Esophagus muscularis mucosa (tissue), 4 donors: ENCODE measurements at places on chromosomes 2 and 18. TPM values are rescaled to one million over a fixed set of nuclear protein-coding genes. Genes with fewer than 3 reads are reported as not detected.

ZNF521 gene
- total RNA-seq = 17.4 TPM

GRCh38 chr2:216183462-216183861 is 74.3 kb downstream of the XRCC5 start:
- H3K27ac ChIP-seq = no peak overlapping the region
- peaks cover 24% of the 10 kb centered on the region for H3K36me3 ChIP-seq
- H3K4me1 ChIP-seq = peaks cover 7% of the 10 kb centered on the region
- H3K4me3 ChIP-seq = no peak overlapping the region
- H3K27me3 ChIP-seq = no peaks in the 10 kb centered on the region

ASIC4 gene
- not detected for total RNA-seq

DNA sequence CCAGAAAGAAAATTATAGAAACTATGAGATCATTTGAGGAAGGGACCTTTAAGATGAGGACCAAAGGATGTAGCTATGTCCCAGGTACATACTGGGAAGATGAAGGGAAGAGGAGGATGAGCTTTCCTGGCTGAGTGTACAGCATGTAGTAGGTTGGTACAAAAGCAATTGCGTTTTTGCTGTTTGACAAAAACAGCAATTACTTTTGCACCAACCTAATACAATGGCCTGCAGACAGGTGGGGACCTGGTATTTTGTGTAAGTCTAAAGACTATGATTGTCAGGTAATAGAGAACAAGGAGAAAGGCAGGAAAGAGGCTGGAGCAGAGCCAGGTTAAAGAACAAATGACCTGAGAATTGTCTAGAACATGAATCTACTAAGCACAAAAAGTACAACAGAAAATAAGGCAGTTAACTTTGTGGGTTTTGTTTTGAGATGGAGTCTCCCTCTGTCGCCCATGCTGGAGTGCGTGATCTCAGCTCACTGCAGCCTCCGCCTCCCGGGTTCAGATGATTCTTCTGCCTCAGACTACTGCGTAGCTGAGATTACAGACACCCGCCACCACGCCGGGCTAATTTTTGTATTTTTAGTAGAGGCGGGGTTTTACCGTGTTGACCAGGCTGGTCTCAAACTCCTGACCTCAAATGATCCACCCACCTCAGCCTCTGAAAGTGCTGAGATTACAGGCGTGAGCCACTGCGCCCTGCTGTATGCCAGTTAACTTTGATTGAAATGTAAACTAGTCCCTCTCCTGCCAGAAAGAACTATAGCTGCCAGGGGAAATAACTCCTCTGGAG is 3.2 kb upstream of the TGOLN2 start:
- H3K27ac ChIP-seq = no peak overlapping the region
- no peaks in the 10 kb centered on the region for H3K27me3 ChIP-seq
- peaks cover 20% of the 10 kb centered on the region for H3K4me1 ChIP-seq
- H3K4me3 ChIP-seq = no peak overlapping the region

- H3K27ac ChIP-seq = no peak overlapping the region
- no peaks in the 10 kb centered on the region for H3K4me1 ChIP-seq
- H3K27me3 ChIP-seq = no peaks in the 10 kb centered on the region
- H3K4me3 ChIP-seq = no peak overlapping the region
- no peak for DNase-seq
Measured at GRCh38 chr2:36800381-36800780, 103.9 kb downstream of the VIT start.

RTTN gene
- 7.4 TPM for total RNA-seq

DNA sequence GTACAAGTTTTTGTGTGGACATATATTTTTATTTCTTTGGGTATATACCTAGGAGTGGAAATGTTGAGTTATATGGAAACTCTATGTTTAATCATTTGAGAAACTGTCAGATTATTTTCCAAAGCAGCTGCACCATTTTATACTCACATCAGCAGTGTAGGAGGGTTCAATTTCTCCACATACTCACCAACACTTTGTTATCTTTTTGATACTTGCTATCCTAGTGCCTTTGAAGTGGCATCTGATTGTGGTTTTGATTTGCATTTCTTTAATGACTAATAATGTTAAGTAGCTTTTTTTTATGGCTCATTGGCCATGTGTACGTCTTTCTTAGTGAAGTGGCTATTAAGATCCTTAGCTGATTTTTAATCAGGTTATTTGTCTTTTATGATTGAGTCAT is 64.7 kb upstream of the SLC8A1 start:
- H3K4me3 ChIP-seq = no peak overlapping the region
- H3K4me1 ChIP-seq = no peaks in the 10 kb centered on the region
- no peaks in the 10 kb centered on the region for H3K36me3 ChIP-seq

MAP3K19 gene
- not detected for total RNA-seq

- H3K27ac ChIP-seq = no peak overlapping the region
- DNase-seq = no peak
- H3K36me3 ChIP-seq = no peaks in the 10 kb centered on the region
Measured at GRCh38 chr2:156005999-156006712, 326.4 kb downstream of the NR4A2 start.

DNA sequence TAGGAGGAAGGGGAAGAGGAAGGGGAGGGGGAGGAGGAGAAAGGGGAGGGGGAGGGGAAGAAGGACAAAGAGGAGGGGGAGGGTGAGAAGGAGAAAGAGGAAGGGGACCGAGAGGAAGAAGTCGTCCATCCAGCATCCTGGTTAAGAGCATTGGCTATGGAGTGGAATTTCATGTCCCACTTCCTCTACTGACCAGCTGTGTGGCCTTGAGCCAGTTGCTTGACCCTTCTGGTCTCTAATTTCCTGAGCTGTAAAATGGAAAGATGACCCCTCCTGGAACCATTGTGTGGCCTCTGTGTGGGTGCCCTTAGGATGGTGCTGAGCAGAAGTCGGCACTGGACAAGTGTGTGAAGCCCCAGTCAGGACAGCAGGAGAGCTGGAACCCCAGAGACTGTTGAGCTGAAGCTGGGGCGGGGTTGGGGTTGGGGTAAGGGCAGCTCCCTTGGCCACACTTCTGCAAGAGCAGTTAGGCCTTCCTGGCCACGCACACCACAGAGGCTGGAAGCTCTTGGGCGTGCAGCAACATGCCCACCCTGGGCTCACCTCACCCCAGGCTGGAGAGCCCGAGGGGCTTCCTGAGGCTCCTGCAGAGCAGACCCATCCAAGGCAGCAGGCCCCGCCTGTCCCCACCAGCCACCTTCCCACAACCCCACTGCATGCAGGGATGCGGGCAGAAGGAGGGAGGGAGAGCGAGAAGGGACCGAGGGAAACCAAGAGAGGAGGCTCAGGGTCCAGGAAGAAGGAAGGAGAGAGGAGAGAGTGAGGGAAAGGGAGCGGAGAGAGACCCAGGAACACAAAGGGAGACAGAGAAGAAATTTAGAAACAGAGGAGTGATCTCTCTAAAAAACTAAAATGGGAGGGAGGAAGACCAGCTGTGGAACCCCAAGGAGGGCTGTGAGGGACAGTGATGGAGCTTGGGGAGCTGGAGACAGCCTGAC is 16.2 kb downstream of the ADRA2B start:
- DNase-seq = no peak
- peaks cover 34% of the 10 kb centered on the region for H3K4me1 ChIP-seq
- H3K36me3 ChIP-seq = no peaks in the 10 kb centered on the region
- no peak overlapping the region for H3K4me3 ChIP-seq
- no peaks in the 10 kb centered on the region for H3K27me3 ChIP-seq

- DNase-seq = peak; percentile 4
- H3K4me1 ChIP-seq = no peaks in the 10 kb centered on the region
- H3K27ac ChIP-seq = no peak overlapping the region
- no peaks in the 10 kb centered on the region for H3K27me3 ChIP-seq
Measured at GRCh38 chr2:45233301-45233700, 224.0 kb upstream of the SIX2 start.

EIPR1 gene
- total RNA-seq = 15.6 TPM

DNA sequence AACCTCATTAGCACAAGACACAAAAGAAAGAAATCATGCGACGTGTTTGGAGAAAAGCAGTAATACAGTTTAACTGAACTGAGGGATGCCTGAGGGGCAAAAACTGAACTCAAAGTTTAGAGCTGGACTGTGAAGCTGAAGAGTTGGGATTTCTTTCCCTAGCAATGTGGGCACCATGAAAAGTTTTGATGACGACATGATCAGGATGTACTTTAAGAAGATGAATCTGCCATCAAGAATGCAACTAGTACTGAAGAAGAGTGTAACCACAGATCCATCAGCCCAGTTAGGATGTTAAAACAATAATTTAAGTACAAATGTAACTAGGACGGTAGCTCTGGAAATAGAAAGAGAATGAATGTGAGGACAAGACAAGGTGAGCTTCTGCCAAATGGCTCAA is 196.2 kb downstream of the VWC2L start:
- no peaks in the 10 kb centered on the region for H3K36me3 ChIP-seq
- no peak for DNase-seq
- H3K27ac ChIP-seq = no peak overlapping the region
- no peaks in the 10 kb centered on the region for H3K4me1 ChIP-seq
- H3K27me3 ChIP-seq = no peaks in the 10 kb centered on the region
- H3K4me3 ChIP-seq = no peak overlapping the region

SEPTIN10 gene
- 151 TPM for total RNA-seq

DNA sequence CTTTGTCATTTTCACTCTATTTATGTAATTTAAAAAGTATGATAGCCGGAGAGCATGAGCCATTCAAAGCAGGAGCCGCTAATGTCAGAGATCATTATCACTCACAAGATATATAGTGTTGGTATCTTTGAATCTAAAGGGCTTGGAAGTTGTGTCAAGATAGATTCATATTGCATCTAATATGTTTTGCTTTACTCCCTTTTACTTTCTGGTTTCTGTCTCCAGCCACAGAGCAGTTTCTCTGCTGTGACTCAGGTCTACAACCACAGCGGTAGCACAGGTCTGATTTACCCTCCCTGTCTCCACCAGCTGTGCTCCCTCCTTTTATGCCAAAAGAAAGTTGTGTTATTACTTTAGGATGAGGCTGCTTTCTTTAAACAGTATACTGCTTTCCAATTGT is 424.0 kb downstream of the ARHGAP15 start:
- no peak for DNase-seq
- H3K4me3 ChIP-seq = no peak overlapping the region
- H3K27me3 ChIP-seq = no peaks in the 10 kb centered on the region
- no peaks in the 10 kb centered on the region for H3K4me1 ChIP-seq

DNA sequence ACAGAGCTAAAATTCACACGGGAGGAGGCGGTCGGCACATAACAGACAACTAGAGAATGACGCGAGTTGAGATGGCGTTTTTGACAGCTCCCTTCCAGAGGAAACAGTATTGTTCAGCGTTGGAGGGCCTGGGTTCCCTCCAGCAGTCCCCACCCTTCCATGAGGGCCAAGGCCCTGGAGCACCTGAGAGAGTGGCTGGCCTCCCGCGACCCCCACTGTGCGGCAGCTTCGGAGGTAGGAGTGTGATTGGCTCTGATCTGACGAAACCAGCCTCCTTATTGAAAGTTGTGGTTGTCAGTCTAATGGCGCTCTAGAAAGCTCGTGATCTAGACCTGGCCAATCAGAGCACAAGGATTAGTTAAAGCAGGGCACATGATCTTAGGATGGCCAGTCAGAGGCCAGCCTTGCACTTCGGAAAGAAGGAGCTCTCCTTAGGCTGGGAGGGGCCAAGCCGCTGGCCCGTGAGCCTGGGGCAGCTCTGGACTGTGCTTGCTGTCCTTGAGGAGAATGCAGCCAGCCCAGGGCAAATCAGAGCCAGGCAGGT is 104.5 kb upstream of the CELF4 start:
- no peaks in the 10 kb centered on the region for H3K4me1 ChIP-seq
- H3K27ac ChIP-seq = no peak overlapping the region
- no peaks in the 10 kb centered on the region for H3K36me3 ChIP-seq
- peak; percentile 77 for DNase-seq
- no peak overlapping the region for H3K4me3 ChIP-seq

DNA sequence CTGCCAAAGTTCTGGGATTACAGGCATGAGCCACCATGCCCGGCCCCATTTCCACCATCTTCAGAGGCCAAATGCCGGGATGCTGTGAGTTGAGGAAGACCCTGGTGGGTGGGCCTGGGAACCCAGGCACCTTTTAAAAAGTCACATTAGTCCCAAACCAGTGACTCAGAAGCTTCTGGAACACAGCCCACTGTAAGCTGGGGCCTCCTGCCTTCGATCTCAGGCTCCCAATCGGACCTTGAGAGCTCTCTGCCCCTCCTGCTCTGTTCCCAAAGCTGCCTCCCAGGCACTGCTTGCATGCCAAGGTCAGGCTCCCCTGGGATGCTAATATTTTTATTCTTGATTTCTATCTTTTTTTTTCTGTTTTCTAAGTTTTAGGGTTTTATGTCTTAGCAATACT is 4.2 kb downstream of the ADCY3 start:
- DNase-seq = no peak
- peaks cover 52% of the 10 kb centered on the region for H3K4me1 ChIP-seq
- H3K27me3 ChIP-seq = no peaks in the 10 kb centered on the region

HOXD13 gene
- total RNA-seq = not detected

- no peaks in the 10 kb centered on the region for H3K27me3 ChIP-seq
- H3K4me3 ChIP-seq = no peak overlapping the region
- no peak overlapping the region for H3K27ac ChIP-seq
- no peaks in the 10 kb centered on the region for H3K36me3 ChIP-seq
- peaks cover 30% of the 10 kb centered on the region for H3K4me1 ChIP-seq
Measured at GRCh38 chr2:144456680-144457079, 63.2 kb downstream of the ZEB2 start.

DNA sequence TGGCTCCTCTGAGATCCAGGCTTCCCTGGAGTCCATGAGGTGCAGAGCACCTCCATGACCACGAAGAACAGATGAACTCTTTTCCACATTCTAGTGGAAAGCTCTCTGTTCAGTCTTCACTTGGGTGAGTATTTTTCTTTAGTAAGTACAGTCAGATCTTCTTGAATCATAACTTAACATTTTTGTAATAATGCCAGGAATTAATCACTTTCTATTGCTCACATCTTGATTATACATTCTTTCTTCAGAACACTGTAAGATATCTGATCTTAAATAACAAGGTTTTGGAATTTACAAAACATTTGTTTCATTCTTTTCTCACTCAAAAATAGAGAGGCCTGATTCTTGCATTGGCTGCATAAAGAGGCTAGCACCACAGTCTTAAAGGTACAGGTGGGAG is 45.4 kb upstream of the RND3 start:
- H3K4me1 ChIP-seq = peaks cover 5% of the 10 kb centered on the region
- DNase-seq = no peak
- H3K27me3 ChIP-seq = no peaks in the 10 kb centered on the region
- H3K36me3 ChIP-seq = no peaks in the 10 kb centered on the region
- no peak overlapping the region for H3K27ac ChIP-seq

GRCh38 chr2:109554758-109555157 is 59.0 kb downstream of the SEPTIN10 start:
- no peaks in the 10 kb centered on the region for H3K4me1 ChIP-seq
- no peak overlapping the region for H3K4me3 ChIP-seq
- H3K36me3 ChIP-seq = peaks cover 48% of the 10 kb centered on the region

DNA sequence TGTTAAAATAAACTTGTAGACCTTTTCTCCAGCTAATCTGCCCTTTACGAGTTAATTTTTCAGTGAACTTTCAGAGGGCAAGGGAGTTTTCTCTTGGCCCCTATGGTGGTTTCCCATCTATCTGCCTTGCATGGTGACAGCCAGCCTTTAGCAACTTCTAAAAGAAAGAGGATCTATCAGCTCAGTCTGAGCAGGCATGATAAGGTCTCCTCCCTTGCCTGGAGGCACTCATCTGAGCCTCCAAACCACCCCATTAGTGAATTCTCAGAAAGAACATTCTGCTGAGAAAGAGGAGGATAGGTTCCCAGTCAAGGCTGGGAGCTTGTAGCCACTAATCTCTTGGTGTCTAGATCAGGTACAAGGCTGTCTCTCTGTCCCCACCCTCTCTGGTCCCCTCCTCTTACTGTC is 10.7 kb upstream of the GYPC start:
- H3K27me3 ChIP-seq = no peaks in the 10 kb centered on the region
- no peaks in the 10 kb centered on the region for H3K4me1 ChIP-seq
- no peak overlapping the region for H3K4me3 ChIP-seq
- DNase-seq = peak; percentile 31

TRAF3IP1 gene
- 38.6 TPM for total RNA-seq

GRCh38 chr2:26454561-26455001 is 23.3 kb downstream of the OTOF start:
- DNase-seq = no peak
- H3K36me3 ChIP-seq = no peaks in the 10 kb centered on the region
- no peaks in the 10 kb centered on the region for H3K27me3 ChIP-seq

RFX8 gene
- not detected for total RNA-seq

ANKRD23 gene
- 2.2 TPM for total RNA-seq
